ENCODE measurements at places on chromosomes 7 and 10.

- no peak for DNase-seq
These were observed 469.2 kb upstream of the C7orf33 start for GRCh38 chr7:148121401-148121800.

DNA sequence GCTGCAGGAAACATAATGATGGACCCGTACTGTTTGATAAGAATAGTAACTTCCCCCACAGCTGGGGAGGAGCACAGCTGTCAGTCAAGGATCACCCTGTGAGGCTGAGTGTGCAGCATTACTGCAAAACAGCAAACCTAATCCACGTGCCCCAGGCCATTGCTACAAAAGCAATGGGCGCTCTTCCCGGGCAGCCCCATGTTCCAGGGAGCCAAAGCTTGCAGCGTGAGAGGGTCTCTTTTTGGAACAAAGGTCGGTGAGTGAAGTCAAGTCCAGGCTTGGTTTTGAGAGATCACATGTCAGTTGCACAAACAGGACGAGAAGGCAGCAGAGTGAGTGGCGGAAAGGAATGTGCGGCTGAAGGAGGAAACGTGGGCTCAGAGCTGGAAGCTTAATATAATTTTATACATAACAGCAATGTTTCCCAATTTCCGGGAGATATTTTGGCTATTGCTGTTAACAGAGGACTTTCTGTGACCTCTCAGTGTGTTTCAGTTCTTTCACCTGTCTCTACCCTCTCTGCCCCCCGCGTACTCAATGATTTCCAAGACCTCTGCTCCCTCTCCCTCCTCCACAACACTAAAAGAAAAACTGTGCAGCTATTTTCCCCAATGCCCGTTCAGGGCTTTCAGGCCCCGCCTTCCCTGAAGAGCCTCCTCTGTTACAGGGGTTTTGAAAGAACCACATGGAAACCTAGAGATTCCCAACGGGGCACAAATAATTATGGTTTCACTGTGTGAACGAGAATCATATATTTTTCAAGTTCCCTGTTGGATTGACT is 128.9 kb downstream of the MTPAP start:
- no peak for DNase-seq

- no peak for DNase-seq
These were observed 11.2 kb downstream of the CASP2 start for GRCh38 chr7:143299346-143299745.

DNA sequence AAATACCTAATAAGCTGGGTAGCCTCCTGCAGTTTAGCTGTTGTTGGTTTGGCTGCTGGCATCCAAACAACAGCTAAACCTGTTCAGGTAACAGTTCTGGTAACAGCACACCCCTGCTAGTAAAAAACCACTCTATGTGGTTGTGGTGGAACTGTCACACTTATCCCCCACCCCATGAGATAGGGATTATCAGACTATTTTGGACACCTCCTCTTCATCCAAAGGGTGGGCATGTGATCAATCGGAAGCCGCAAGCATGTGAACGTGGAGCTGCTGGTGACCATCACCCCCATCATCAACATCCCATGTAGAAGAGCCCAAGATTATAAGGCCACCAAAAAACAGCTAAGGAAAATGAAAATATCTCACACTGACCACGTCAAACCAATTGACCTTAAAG is 2.5 kb downstream of the MTPAP start:
- DNase-seq: no peak

GRCh38 chr7:100893910-100894721 is 1.6 kb downstream of the ACHE start:
- DNase-seq: no peak

- DNase-seq: no peak
These were observed 50.8 kb upstream of the ZNF32 start for GRCh38 chr10:43699516-43699915.

GRCh38 chr10:72593963-72594362 is 31.9 kb downstream of the MICU1 start:
- DNase-seq: no peak

DNA sequence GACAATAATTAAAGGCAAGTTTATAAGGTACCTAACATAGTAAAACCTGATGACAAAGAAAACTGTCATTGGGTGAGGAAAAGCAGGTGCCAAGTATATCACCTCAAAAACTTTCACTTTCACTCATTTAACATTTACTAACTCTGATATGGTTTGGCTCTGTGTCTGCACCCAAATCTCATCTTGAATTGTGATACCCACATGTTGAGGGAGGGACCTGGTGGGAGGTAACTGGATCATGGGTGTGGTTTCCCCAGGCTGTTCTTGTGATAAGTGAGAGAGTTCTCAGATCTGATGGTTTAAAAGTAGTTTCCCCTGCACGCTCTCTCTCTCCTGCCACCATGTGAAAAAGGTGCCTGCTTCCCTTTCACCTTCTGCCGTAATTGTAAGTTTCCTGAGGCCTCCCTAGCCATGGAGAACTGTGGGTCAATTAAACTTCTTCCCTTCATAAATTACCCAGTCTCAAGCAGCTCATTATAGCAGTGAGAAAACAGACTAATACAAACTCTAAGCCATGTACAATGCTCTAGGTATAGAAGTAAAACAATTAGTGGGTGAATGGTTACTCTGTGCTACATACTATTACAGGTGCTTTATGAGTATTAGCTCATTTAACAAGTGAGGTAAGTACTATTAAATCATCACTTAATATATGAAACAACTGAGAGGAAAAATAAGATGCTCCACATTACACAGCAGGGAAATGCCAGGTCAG is 199.0 kb downstream of the CHCHD3 start:
- no peak for DNase-seq

GRCh38 chr10:13820119-13820963 is 233.6 kb downstream of the PRPF18 start:
- DNase-seq: no peak

GRCh38 chr10:132876993-132877431 is 65.4 kb downstream of the CFAP46 start:
- DNase-seq: no peak

DNA sequence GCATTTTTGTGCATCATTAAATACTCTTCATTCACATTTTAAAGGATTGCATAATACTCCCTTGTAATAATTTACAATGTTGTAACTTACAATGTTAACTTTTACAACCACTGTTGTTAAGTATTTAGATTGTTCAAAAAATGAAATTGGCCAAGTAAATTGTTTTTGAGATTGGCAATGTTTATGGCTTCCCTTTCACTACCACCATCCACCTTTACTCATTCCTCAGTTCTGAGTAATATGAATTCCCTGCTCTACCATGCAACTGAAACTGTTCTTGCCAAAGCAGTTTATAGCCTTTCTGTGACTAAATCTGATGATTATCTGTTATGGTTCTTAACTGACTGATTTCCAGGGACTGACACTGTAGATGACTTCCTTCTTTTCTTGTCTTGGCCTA is 80.5 kb upstream of the TMEM106B start:
- no peak for DNase-seq

DNA sequence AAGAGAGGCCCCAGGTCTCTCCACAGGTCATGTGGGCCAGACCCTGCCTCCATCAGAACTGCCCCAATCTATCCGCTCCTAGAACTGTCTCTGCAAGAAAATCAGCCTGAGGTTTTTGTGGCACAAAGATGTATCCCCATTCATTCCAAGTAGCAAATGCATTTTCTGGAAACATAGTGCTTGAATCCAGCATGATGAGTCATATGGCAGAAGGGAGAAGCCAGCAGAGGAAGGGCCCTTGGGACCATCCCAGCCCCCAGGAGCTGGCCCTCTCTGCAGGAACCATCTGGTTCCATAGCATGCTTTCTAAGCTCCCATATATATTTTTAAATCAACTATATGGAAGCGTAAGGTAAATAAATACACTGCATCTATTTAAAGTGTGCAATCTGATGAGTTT is 563.2 kb downstream of the GALNT17 start:
- DNase-seq: no peak

DNA sequence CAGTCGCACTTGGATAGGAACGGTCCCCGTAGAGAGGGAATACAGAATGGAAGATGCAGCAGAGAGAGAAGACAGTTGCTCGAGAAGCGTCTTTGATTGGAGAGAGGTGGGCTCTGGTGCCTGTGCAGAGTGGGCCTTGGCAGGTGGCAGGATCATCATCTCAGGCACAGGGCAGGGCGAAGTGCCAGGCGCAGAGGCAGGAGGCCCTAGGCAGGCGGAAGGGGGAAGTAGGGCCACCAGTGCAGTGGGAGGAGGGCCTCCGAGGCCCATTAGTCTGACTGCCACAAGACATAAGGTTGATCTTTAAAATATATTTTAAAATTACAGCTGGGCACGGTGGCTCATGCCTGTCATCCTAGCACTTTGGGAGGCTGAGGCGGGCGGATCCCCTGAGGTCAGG is 10.1 kb downstream of the CARD11 start:
- DNase-seq: no peak

GRCh38 chr10:22666287-22667092 is 47.9 kb downstream of the PIP4K2A start:
- no peak for DNase-seq

DNA sequence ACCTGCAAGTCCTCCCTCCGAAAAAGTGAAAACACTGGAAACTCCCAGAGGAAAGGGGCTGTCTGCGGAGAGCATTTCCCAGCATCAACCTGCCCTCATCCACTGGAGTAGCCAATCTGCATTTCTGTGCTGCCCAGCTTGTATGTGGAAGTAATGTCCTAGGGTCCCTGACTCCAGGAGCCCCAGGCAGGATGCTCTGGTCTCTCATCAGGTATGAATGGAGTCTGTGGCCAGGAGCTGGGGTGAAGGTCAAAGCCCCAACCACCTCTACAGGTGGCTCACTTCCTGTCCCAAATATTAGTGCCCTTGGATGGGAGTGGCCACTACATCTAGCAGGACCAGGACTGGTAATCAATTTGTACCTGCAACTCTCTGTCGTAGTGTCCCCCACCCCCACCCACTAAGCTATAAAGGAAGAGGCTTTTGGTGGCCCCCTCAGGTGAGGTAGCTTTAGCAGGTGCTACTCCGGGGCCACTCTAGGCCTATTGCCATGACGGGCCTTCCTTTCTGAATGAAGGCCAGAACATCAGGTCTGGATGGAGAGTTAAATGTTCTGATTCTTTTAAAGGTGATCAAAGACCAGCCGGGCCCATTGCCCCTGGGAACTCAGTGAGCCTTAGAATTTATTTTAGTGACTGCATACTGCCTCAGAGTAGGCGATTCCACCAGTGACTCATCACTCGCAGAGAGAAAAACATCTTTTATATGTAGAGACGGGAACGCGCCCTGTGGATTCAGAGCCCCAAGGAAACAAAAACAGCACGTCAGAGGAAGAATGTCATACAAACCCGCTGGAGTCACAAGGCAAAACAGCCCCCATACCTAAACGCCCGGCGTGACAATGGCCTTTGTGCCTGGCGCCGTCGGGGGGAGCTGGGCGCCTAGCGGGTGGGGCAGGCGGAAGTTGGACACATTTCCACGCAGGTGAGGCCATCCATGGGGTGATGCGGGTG is 13.0 kb downstream of the EN2 start:
- DNase-seq: no peak

- no peak for DNase-seq
These were observed 58.6 kb upstream of the ABCB4 start for GRCh38 chr7:87534072-87534471.

DNA sequence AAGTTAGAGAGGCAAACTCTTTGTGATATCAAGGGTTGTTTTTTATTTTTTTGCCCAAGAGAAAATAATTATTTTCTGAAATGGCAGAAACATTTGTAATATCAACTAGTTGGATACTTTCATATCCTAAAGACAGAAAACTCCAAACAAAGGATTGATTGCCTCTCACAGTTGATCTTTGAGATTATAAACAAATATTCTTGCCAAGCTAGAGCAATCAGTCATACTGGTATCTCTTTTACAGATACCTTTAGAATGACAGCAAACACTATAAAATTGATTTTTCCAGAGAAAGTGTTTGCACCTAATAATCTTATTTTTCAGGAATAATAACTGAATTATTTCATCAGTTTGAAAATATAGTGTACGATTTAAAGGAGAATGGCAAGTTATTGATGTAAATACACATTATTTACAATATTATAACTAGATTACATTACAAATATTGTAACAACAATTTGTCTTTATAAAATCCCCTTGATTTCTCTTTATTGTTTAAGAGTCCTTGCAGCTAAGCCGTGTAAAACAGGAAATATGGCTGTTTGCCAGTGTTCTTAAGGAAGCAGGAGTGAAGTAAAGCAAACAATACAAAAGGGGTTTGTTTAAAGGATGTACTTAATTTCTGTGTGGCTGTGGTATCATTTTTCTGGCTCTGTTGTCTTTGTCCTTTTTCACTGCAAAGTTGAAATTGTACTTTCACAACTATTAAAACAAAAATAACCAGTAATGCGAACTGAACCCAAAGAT is 58.4 kb downstream of the MAPK8 start:
- no peak for DNase-seq

- no peak for DNase-seq
These were observed 36.2 kb downstream of the GNG11 start for GRCh38 chr7:93957767-93958166.

DNA sequence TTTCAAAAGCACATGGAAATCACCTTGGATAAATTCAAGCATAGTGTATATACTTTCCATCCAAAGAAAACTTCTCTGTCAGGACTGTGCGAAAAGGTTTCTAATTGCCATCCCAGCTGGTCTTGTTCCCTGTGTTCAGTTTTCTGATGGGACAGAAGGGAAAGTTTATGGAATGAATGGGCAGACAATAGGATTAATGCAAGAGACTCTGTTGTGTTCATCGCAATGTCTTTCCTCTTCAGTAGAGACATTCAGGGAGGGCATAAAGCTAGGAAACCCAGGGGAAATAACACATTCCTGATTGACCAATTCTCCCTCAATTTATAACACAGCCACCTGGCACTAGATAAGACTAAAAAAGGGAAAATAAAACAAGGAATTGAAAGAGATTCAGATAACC is 78.9 kb downstream of the CACNA2D1 start:
- no peak for DNase-seq

- DNase-seq: no peak
These were observed 83.3 kb downstream of the PAX2 start for GRCh38 chr10:100828738-100829096.

DNA sequence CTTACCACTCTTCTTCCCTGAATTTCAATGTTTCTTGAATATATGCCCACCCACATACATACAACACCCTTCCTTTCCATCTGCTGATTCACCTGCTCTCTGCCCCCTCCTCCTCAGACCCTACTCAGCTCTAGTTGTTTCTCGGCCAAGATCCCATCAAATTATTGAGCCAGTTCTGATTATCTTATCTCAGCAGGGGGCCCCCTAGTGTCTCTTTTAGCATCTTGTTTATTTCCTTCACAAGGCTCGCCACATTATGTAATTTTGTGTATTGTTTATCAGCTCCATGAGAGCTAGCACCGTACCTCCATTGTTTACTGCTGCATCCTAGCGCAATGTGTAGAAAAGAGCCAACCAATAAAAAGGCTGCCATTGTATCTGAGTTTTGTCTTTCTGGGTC is 71.9 kb downstream of the FAM13C start:
- no peak for DNase-seq

Measured in activated CD4-positive, CD25-positive, alpha-beta regulatory T cell treated with anti-CD3 and anti-CD28 coated beads, Interleukin-2, amount 50 U/mL, for 72 hours (primary cell).